ENCODE measurements at places on chromosomes 7 and 10.

DNA sequence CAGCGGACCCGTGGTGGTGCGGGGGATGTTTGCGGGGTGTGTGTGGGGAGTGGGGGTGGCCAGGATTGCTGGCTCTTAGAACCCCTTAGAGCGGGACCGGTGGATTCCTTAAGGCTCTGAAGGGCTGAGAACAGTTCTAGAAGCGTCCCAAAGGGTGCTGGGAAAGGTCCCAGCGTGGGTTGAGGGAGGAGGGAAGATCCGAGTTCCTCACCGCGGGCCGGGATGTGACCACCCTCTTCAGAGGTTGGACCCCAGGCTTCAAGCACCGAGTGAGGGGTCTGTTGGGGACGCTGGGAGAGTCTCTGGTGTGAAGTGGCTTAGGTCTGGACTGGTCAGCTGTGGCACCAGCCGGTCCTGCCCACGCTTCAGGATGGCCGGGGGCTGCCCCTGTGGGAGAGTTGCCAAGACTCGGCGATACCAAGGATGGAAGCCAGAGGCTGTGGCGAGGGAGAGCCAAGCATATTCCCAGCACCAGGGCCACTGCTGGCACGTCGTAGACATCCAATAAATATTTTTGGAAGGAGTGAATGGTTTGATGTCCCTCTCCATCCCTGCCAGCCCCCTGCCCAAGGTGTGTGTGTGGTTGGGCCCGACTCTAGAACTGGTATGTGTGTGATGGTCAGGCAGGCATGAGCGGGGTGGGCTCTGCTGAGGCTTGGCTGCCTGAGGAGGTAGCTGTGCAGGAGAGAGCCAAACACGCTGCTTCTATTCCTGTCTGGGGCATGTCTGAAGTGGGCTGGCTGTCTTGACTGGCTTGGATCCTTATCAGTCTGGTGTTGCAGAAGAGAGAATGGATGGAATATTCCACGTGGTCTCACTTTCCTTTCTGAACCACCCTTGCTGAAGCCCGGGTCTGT is 19.2 kb downstream of the ZNF775 start:
- no peak for DNase-seq

DNA sequence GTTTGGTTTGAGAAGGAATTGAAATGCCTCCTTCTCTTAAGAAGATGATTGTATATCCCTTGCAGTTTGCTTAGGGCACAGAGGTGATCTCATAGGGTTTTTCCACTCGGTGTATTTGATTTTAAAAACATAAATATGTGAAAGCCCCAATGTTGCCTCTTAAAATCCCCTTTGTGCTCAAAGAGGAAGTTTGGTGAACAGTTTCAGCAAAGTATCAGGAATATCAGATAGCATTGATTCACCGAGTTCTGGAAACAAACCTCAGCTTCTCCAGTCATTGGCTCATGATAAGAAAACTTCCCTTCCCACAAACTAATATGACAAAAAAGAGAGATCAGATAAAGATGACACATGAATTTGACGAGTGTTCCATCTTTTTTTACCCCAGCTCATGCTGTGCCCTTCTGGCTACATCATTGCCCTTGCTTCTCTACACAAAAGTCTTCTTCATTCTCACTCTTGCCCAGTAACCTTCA is 20.1 kb upstream of the SMNDC1 start:
- DNase-seq = no peak

- no peak for DNase-seq
Observed at GRCh38 chr7:155324918-155325235, 27.2 kb downstream of the INSIG1 start.

DNA sequence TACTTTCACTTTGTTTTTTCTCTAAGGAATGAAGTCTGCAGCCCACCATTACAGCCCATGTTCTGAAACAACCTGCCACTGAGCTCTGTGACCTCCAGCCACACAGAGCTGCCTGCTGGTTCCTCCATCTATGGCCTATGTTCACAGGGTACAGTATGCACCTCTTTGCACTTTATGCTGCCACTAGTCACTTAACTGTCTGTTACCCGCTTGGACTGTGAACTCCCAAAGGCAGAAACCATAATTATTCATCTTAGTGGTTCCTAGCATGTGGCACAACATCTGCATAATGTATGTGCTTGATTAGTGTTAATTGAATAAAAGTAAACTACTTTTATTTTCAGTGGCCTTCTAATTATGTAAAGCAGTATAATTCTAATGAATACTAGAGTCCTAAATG is 95.5 kb upstream of the BET1 start:
- DNase-seq = no peak

DNA sequence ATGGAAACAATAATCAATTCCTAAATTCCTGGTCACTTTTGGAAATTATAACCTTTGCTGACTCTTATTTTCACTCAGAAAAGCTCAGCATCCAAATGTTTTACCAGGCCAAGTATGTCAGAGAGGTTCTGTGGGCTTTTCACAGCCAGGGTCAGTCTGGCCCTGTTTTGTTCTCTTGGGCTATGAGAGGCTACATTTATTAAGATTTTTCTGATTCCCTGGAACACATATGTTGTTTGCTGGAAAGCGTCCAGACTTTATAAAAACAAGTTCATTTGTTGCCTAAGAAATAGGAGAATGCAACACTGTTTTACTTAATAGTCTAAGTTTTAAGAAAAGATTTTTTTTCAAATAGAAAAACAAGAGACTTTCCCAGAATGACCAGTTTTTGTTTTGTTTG is 238.4 kb upstream of the PLXDC2 start:
- DNase-seq = no peak

DNA sequence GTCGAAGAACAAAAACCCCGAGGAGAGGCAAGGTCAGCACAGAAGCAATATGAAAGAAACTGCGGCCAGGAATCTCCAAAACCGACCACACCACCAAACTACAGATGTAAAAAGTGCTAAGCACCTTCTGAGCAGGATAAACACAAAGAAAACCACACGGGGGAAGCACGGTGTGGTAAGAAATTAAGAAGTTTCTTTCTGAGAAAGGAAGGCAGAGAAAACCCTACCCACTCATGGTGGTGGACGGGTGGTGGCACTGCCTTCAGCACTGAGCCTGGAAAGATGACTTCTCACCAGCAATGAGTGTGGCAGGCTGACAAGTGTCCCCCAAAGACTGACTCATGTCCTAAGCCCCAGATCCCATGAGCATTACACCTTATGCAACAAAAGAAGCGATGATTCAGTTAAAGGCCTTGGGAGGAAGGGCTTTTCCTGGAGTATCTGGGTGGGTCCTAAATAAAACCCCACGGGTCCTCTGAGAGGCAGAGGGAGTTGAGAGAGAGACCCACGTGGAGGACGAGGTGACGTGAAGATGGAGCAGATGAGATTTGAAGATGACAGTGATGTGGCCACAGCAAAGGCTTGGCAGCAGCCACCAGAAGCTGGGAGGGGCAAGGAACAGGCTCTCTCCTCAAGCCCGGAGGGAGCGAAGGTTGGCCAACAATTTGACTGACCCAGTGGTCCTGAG is 124.9 kb downstream of the DLG5 start:
- no peak for DNase-seq

- peak; percentile 69 for DNase-seq
Observed at GRCh38 chr10:97124211-97124610, 61.5 kb downstream of the SLIT1 start.

DNA sequence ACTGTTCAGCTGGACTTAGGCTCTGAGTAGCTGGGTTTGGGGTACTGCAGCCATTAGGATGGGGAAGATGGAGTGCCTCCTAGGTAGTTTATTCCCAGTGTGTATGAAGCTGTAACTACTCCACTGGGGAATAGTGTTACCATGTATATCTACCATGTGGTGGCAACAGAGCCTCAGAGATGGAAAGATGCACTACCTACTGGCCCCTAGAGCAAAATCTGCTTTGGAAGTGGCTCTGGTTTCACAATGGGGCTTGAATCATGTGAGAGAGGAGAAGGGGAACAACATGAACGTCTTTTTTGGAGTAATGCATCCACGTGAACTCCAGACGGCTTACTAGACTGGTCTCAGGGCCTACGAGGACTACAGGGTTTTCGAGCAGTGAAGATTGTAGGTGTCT is 167.3 kb downstream of the CALCR start:
- DNase-seq = no peak

- no peak for DNase-seq
Observed at GRCh38 chr10:5504146-5505072, 5.0 kb upstream of the CALML5 start.

DNA sequence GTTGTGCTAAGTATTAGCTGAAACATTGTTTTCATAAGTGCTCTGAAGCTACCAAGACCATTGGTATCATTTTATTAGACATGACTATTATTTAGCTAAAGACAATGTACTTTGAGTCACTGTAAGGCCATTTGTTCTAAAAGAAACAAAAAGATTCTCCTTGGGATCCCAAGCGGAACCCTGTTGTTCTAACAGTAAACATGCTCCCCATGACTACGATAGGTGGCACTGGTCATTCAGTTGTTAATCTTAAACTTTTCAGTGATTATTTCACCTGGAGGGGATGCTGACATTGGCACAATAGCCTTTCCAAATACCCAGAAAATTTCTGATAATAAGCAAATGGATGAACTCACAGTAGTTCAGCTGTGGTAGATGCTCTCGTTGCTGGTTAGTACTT is 715.0 kb downstream of the AUTS2 start:
- no peak for DNase-seq

- no peak for DNase-seq
Observed at GRCh38 chr10:67969875-67970274, 85.4 kb downstream of the SIRT1 start.

- DNase-seq = no peak
Observed at GRCh38 chr10:71434760-71435394, 38.2 kb downstream of the CDH23 start.

DNA sequence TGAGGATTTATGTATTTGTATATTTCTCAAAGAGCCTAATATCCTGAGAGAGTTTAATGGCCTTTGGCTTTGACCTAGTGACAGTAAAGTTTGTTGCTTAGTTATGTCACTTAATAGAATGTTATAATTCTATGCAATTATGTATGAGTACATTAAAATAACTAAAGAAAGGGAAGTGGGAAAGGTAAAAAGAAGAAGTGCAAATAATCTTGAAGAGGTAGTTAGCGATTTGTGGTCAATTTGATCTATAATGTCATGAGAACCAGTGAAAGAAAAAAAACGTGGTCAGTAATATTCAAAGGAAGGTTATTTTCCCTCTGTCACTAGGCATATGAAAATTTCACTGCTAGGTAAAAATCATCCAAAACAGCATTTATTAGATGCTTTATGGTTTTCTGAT is 143.4 kb upstream of the LSM8 start:
- DNase-seq = no peak

GRCh38 chr7:154644366-154644765 is 358.6 kb downstream of the PAXIP1 start:
- DNase-seq = no peak

DNA sequence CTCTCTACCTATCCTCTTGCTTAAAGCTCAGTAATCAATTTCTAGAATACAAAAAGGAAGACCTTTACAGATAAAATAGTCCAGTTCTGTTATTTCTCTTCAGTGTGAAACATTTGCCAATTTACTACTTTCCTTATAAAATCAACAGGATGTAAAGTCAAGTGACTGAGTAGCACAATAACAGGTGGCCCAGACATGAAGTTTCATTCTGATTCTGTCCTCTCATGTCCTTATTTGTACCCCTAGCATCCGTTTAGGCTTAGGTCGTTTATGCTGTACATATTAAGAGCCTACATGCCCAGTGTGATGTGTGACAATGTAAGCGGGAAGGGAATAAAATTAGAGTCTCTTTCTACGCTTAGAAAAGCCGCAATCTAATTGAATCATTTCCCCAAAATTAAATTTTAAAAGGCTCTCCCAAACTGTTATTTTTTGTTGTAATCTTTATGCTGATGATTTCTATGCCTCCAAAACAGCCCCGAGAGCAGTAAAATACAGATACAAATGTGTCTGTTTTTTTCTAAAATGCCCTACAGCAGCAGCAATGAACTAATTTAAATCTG is 29.1 kb downstream of the EPC1 start:
- no peak for DNase-seq

GRCh38 chr7:30057741-30058140 is 29.5 kb downstream of the PLEKHA8 start:
- DNase-seq = no peak

DNA sequence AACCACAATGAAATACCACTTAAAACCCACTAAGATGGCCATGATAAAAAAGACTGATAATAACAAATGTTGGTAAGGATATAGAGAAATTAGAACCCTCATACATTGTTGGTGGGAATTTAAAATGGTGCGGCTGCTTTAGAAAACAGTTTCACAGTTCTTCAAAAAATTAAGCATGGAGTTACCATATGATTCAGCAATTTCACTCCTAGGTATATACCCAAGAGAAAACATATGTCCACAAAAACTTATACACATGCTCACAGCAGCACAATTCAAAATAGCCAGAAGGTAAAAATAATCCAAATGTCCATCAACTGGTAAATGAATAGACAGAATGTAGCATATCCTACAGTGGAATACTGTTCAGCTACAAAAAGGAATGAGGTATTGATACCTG is 30.0 kb downstream of the ATXN7L1 start:
- no peak for DNase-seq

GRCh38 chr7:44385434-44386138 is 60.2 kb upstream of the CAMK2B start:
- no peak for DNase-seq

DNA sequence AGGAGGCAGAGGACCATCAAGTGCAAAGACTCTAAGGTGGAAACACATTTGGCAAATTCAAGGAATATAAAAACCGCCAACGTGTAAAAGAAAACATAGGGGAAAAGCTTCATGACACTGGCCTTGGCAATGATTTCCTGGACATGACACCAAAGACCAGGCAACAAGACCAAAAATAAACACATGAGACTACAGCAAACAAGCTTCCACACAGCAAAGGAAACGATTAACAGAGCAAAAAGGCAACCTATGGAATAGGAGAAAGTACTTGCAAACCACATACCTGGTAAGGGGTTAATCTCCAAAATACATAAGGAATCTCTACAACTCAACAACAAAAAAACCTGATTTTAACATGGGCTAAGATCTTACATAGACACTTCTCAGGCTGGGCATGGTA is 3.5 kb downstream of the GSTO1 start:
- DNase-seq = no peak

DNA sequence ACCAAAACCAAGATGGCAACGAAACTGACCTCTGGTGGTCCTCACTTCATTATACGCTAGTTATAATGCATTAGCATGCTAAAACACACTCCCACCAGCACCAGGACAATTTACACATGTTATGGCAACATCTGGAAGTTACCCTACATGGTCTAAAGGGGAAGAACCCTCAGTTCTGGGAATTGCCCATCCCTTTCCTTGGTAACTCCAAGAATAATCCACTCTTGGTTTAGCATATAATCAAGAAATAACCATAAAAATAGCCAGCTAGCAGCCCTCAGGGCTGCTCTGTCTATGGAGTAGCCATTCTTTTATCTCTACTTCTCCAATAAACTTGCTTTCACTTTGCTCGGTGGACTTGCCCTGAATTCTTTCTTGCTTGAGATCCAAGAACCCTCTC is 191.1 kb downstream of the DOCK4 start:
- no peak for DNase-seq

- no peak for DNase-seq
Observed at GRCh38 chr7:39688611-39689480, 65.5 kb downstream of the RALA start.

DNA sequence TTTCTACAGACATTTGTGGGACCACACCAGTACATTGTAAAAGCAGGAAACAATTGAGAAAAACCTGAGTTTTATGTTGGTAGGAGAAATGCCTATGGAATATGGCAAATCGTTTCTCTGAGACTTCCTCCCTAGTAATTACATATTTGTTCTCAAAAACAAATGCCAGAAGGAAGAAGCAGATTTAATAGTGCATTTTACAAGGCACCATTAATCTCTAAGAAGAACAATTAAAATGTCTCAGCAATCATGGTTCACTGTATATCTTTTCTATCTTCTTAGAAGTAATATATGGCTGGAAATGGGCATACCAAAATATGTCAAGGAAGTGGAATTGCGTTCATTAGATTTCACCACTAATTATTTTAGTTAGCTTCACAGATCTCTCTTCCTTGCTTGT is 13.3 kb downstream of the CAV1 start:
- DNase-seq = no peak
